CD4-positive, alpha-beta T cell treated with Interleukin-4 for 4 hours (primary cell): ENCODE measurements at places on chromosomes 6 and 20.

- DNase-seq: no peak
Observed at GRCh38 chr6:169320013-169320412, 66.4 kb upstream of the THBS2 start.

DNA sequence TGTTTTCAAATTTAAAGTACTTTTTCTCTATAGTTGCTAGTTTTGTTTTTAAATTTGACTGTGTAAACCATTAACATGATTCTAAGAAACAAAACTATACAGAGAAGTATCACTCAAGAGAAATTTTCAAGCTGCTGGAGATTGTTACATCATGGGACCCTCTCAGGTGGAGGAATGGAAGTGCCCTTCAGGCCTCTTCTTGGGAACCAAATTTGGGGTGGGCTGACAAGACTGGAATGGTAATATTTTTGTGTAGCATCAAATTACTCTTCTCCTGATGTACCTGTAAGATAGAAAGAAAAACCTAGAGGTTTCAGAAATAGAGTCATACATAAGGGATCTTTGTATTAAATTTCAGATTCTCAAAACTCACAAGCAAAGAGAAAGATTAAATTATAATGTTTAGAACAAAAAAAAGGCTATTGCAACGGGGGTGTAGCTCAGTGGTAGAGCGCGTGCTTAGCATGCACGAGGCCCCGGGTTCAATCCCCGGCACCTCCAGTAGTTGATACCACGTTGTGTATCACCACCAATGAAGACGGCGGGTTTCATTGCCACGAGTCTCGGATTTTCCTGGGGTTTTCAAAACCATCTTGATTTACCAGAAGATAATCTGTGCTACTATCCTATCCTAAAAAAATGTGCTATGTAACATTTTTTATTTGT, 193.7 kb downstream of the GPX5 start:
- no peak for DNase-seq

- DNase-seq: no peak
Observed at GRCh38 chr20:20321134-20321533, 46.8 kb upstream of the INSM1 start.

DNA sequence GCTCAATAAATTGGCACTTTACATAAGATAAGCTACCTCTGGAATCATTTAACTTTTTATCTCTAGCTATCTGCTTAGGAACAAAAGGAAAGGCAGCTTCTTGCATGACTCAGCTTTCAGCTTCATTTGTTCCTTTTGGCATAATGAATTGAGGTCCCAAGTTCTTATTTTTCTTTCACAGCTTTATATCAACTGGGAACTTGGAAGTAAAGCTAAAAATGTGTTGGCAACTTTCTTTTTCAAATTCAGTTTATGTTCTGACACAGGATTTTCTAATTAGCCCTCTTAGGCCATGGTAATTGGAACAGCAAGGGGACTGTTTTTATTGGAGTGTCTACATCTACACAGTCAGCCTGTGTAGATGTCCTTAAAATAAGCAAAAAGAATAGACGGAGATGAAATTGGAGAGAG, 55.2 kb upstream of the MRAP2 start:
- no peak for DNase-seq

DNA sequence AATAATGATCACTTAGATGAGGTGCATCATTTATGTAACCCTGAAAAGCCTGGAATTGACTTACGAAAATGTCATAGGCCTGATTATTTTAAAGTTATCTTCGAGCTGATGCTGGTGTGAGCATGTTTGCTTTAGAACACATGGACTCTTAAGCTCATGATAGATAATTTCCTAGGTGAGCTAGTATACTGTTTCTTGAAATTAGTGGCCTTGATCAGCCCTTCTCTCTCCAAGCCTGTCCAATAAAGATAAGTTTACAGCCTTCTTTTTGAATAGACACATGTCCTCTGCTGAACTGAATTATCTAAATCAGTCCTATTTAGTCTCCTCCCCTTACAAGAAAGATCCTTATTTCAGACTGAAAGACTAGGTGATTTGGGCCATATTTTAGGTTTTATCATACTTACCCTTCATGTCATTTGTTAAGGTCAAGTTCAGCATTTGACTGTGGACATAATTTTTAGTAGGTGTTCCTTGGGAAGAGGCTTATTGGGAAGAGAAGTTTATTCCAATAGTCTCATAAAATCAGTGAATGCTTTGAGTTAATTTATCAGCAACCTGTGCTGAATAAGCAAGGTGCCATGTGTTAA, 15.3 kb downstream of the FOXO3 start:
- no peak for DNase-seq

- no peak for DNase-seq
Observed at GRCh38 chr20:4894409-4894808, 106.9 kb downstream of the SLC23A2 start.

DNA sequence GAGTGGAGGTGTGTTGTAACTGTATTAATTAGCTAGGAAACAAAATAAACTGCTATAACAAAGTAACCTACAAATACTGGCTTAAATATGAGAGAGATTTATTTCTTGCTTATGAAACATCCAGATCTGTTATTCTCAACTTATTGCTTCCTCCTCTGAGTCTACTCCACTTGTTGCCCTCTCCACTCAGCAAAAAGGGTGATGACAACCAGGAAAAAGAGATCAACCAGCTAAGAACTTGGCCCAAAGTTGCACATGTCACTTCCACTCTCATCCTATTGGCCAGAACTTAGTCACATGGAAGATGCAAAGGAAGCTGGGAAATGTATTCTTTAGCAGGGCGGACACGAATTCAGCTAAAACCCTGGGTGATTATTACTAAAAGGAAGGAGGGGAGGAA, 5.2 kb upstream of the TP53RK start:
- peak; percentile 26 for DNase-seq

GRCh38 chr6:11427091-11427722, 110.3 kb upstream of the TMEM170B start:
- DNase-seq: no peak

DNA sequence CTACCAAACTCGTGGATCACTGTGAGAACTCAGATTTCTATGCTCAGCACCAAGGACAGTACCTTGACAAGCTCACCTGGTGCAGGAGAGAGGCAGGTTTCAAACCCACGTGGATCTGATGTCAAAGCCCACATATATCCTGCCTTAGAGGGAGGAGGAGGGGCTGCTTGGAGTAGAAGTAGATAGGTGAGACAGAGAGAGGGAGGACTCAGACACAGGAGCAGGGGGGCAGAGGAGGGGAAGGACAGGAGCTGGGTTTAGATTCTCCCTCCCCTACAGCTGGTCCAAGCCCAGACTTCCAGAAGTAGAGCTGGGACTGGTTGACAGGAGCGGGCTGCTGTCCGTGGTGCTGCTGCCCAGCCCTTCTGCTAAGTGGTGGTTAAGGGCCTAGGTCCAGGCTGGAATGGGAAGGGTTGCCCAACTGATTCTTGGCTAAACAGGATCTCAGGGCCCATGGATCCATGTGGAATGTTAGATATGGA, 77.5 kb downstream of the CDH22 start:
- no peak for DNase-seq

DNA sequence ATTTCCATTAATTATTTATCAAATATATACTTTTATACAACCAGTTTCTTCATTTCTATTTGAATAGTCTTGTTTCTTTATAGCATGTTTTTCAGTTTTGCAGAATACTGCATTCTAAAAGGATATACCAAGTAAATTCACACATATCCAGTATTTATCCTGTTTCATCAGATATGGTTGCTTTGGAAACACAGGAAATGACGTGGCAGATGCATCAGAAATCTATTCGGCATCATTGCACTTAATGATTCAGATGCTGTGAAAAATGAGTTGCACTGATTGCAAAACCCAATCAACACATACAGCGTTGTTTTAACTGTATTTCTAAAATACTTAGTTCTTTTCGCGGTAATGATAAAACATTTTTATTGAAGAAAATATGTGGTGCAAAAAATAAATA, 594.9 kb downstream of the CDH26 start:
- DNase-seq: no peak

GRCh38 chr6:87637106-87637505, 47.2 kb downstream of the ORC3 start:
- no peak for DNase-seq

GRCh38 chr20:63886054-63886419, 8.9 kb upstream of the DNAJC5 start:
- no peak for DNase-seq

DNA sequence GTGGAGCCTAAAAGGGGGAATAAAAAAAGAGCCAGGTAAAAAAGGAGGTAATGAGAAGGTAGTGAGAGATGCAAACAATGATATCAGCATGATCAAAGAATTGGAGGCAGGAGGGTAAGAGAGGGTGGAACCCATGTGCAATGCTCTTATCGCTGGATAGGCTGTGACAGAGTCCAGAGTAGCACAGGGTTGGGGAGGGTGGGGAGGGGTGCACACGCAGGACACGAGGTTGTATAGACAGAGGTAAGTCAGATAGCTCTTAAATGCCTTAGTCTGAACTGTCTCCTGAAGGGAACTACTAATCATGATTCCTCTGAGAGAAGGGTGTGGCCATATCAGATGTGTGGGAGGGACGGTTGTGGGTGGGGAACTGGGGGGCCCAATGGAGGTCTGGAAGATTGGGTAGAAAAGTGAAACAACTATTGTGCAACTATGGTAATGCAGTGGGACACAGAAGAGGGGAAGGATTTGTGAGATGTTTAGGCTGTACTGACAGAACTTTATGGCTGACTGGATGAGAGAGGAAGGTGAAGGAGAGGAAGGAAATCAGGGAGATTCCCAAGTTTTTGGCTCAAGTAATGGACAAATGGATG, 354.8 kb downstream of the BTBD9 start:
- DNase-seq: no peak

GRCh38 chr6:51753635-51754034, 333.8 kb downstream of the PKHD1 start:
- DNase-seq: no peak

DNA sequence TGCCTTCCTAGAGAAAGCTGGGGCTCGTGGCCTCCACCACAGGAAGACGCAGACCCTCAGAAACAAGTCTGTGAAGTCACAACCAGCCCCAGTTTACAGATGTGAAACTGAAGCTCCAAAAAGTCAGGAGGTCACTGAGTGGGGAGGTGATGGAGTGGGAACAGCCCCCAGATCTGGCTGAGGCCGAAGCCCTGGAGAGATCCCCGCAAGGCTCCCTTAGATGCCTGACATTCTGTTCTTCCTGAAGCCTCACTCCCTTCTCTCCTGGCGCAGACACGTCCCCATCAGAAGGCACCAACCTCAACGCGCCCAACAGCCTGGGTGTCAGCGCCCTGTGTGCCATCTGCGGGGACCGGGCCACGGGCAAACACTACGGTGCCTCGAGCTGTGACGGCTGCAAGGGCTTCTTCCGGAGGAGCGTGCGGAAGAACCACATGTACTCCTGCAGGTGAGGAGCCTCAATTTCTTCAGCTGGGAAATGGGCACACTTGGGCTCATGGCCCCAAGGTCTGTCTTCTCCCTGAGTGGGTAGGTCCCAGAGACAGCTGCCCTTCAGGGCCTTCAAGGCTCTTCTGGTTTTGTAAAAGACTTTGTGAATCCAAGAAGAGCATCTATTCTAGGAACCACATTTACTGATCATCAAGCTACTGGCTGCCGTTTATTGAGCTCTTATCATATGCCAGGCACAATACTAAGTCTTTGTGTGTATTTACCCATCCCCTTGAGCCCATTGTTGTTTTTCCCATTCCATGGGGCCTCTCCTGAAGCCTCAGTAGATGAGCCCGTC, 50.5 kb downstream of the HNF4A start:
- no peak for DNase-seq

- DNase-seq: no peak
Observed at GRCh38 chr20:40331807-40332560, 357.1 kb downstream of the MAFB start.

GRCh38 chr6:7674291-7674690, 51.6 kb upstream of the BMP6 start:
- no peak for DNase-seq

- no peak for DNase-seq
Observed at GRCh38 chr20:47785854-47786764, 828 bp upstream of the SULF2 start.

GRCh38 chr6:144723431-144723830, 438.3 kb downstream of the UTRN start:
- DNase-seq: no peak
